Spinal cord (tissue), 10 donors: ENCODE measurements at places on chromosomes 16 and 17.

- DNase-seq: no peak
Measured at GRCh38 chr16:28189245-28189644, 22.5 kb downstream of the XPO6 start.

DNA sequence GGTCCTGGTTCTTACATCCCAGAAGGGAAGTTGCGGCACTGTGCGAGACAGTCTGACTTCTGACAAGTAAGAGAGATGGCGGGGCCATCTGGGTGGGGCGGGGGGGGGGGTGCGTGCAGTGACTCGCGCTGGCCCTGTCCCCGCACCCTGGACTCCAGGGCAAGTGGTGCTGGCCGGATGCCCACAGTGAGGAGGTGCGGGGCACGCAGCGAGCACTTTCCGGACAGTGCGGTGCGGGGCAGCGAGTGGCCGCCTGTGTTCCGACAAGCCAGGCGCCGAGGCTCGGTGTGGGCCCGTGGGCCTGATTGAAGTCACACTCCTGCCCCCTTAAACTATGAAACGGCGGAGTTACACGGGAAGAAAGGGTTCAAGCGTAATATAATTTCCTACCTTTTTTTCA is 106.4 kb downstream of the BANP start:
- DNase-seq: no peak

DNA sequence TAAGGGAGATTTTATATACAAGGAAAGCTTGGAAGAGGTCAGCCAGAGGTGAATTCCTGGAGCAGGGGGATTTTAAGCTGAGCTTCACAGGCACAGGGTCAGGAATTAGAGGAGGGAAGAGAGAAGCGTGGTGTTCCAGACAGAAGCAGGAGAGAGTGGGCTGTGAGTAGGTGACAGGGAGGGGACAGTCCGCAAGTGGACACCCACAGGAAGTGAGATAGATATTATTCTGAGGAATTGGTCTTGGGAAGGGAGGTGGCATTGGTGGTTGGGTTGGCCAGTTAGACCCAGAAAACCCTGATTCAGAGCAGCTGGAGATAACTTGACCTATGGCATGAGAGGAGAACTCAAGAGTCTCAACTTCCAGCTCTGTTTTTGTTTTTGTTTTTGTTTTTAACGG is 14.7 kb downstream of the PHB1 start:
- no peak for DNase-seq

- no peak for DNase-seq
Measured at GRCh38 chr16:82675300-82675699, 48.5 kb downstream of the CDH13 start.

- DNase-seq: no peak
Measured at GRCh38 chr16:649631-650030, 466 bp downstream of the WDR90 start.

DNA sequence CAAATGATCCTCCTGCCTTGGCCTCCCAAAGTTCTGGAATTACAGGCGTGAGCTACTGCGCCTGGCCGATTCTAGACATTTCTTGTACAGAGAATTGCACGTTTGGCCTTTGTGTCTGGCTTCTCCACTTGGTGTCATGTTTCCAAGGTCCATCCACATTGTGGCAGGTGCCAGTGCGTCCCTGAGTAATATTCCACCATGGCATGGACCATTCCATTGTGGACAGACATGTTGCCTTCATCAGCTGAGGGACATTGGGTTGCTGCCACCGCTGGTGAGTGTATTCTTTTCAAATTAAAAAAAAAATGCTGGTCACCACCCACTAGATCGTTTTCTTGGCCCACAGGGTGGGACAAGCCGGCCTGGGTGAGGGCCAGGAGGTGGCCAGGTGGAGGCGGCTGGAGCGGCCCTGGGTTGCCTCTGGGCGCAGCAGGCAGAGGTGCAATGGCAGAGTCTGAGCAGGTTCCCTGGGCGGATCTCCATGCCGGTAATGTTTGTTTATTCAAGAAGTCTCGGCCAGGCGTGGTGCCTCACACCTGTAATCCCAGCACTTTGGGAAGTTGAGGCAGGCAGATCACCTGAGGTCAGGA is 274.1 kb downstream of the SEC14L1 start:
- DNase-seq: no peak

DNA sequence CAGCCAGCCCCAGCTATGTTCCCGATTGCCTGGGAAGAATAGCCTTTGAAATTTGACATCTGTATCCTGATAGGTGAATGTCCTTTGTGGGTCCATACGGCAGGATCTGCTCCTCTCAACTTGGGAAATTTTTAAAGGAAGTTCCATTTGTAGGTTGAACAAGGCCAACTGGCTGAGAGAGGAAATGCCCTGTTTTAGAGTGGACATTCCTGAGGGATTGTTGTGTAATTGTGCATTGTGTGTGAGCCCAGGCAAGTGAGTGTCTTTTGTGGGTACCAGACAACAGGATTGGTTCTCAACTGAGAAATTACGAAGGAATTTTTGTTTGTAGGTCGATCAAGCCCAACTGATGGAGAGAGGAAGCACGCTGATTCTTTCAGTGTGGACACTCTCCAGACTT is 2.6 kb upstream of the CPHXL2 start:
- DNase-seq: no peak

DNA sequence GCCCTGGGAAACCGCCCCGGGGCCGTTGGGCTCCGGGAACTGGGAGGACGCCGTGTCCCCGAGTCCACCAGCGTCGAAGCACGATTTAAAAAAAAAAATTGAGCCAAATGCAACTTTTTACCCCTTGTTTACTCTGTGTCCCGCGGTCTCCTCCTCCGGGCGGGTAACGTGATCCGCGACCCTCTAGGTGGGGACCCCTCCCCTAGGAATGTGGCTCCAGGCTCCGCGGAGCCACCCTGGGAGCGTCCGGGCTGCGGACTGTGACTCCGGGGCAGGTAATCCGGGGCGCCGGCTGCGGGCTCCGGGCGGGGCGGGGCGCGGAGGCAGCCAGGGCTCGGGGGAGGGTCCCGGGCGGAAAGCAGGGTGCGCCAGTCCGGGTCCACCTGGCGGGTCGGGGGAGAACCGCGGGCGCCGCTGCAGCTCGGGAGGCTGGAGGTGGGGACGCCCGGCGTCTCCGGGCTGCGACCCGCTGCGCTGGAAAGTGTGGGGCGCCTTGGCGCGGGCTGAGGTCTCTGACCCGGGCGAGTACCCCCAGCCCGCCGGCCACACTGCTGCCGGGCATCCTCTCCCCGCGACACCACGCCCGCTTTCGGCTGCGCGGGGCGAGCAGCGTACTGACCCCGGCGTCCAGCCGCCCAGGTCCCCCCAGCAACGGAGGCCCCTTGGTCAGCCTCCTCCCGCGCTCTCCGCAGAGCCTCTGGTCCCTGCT is 852 bp upstream of the HELZ start:
- DNase-seq: no peak

DNA sequence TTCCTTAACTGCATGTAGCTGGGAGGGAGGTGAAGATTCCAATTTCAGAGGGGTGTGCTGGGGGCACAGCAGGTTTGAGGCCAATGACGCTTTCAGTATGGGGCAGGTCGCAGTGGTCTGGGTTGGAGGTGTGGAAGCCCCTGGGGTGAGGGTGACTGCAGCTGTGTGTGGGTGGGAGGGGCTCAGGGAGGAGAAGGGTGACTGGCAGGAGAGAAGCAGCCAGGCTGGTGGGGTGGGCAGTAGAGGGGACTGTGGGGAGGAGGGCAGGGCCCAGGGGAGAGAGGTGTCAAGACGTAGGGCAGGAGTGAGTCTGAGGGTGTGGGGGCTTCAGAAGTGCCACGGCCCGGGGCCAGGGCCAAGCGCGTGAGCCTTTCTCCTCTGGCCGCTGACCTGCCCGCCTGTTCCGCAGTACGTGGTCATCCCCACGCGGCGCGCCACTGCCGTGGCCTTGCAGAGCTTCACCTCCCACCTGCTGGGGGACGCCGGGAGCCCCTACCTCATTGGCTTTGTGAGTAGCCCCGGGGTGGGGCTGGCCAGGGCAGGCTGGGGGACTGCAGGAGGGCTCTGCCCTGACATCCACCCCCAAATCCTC is 19.4 kb downstream of the MYBBP1A start:
- DNase-seq: no peak

GRCh38 chr16:49092704-49093103 is 188.9 kb downstream of the CBLN1 start:
- no peak for DNase-seq

- no peak for DNase-seq
Measured at GRCh38 chr17:6786618-6787017, 10.6 kb downstream of the FBXO39 start.

- DNase-seq: no peak
Measured at GRCh38 chr17:14334919-14335318, 34.0 kb downstream of the HS3ST3B1 start.

- DNase-seq: no peak
Measured at GRCh38 chr16:19843371-19843770, 41.3 kb downstream of the GPRC5B start.

- no peak for DNase-seq
Measured at GRCh38 chr17:42855048-42855596, 4.1 kb downstream of the AOC3 start.

- DNase-seq: no peak
Measured at GRCh38 chr17:54860617-54861470, 39.8 kb upstream of the TOM1L1 start.

DNA sequence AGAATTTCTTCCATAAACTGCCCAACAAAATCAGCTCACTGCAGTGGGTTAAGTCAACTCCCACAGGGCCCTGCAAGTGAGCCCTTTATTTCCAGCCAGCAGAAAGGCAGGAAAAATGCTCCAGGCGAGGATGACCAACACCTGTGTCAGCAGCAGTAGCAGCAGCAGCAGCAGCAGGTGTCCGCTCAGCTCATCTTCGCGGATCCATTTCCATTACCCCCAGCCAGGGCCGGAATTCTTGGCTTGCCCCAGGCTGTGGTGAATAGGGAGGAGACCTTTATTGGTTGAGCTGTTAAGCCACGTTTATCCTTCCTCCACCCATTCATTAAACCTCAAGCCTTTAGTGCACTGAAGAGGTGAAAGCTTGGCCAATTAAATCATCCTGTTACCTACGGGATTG is 46.2 kb downstream of the MARCHF10 start:
- DNase-seq: no peak
